ENCODE measurements at places on chromosomes 3 and 15. TPM values are rescaled to one million over a fixed set of nuclear protein-coding genes. Genes with fewer than 3 reads are reported as not detected.

ASB14 gene
- not detected for total RNA-seq

DVL3 gene
- 23.5 TPM for total RNA-seq

FGD5 gene
- total RNA-seq: 15.7 TPM

HYAL3 gene
- 3.7 TPM for total RNA-seq

SNX1 gene
- total RNA-seq: 26.6 TPM

CHRNA3 gene
- total RNA-seq: not detected

CRYGS gene
- 1.0 TPM for total RNA-seq

GNAT1 gene
- not detected for total RNA-seq

SHC4 gene
- total RNA-seq: 2.1 TPM

CHDH gene
- 0.52 TPM for total RNA-seq

CFAP91 gene
- total RNA-seq: under 0.01 TPM

UBXN7 gene
- total RNA-seq: 26.1 TPM

NR2F2 gene
- 12.0 TPM for total RNA-seq

SCG5 gene
- 8.4 TPM for total RNA-seq

EPHA6 gene
- total RNA-seq: 0.52 TPM

PGBD4 gene
- 1.0 TPM for total RNA-seq

STAB1 gene
- 67.3 TPM for total RNA-seq

TM6SF1 gene
- 28.7 TPM for total RNA-seq

P4HTM gene
- 17.2 TPM for total RNA-seq

SAMD7 gene
- total RNA-seq: not detected

CLDN1 gene
- 1.6 TPM for total RNA-seq

SUSD5 gene
- total RNA-seq: 2.6 TPM

ATP13A4 gene
- total RNA-seq: 1.6 TPM

COL6A6 gene
- total RNA-seq: 103 TPM

ATP10A gene
- 7.8 TPM for total RNA-seq

AGBL1 gene
- 31.3 TPM for total RNA-seq

DPPA2 gene
- total RNA-seq: not detected

BCL2A1 gene
- total RNA-seq: 1.0 TPM

EHHADH gene
- 1.0 TPM for total RNA-seq

DUOX1 gene
- under 0.01 TPM for total RNA-seq

CFAP100 gene
- total RNA-seq: not detected

NANOGP8 gene
- total RNA-seq: not detected

C15orf40 gene
- total RNA-seq: 18.3 TPM

STT3B gene
- total RNA-seq: 148 TPM

WNT5A gene
- total RNA-seq: 8.9 TPM

ANKRD63 gene
- total RNA-seq: not detected

SERPINI1 gene
- 17.7 TPM for total RNA-seq

ALPK3 gene
- total RNA-seq: 33.4 TPM

ST8SIA2 gene
- total RNA-seq: 7.8 TPM

C3orf85 gene
- not detected for total RNA-seq

SLCO2A1 gene
- 0.52 TPM for total RNA-seq

NLGN1 gene
- 5.7 TPM for total RNA-seq

CCR3 gene
- not detected for total RNA-seq

TRPM1 gene
- total RNA-seq: not detected

ZIC4 gene
- 2.6 TPM for total RNA-seq

All from skeletal muscle tissue (tissue), 5 donors.